ENCODE measurements at places on chromosomes 7 and 10. TPM values are rescaled to one million over a fixed set of nuclear protein-coding genes. Genes with fewer than 3 reads are reported as not detected.

FAM221A gene
- 4.0 TPM for total RNA-seq

DENND10 gene
- total RNA-seq, result 23.0 TPM

GRIFIN gene
- not detected for total RNA-seq

NKX1-2 gene
- not detected for total RNA-seq

CLRN3 gene
- not detected for total RNA-seq

FAM25A gene
- not detected for total RNA-seq

FAM241B gene
- 4.2 TPM for total RNA-seq

LRMDA gene
- 7.9 TPM for total RNA-seq

RADIL gene
- total RNA-seq, result 11.4 TPM

OR6V1 gene
- total RNA-seq, result not detected

FFAR4 gene
- not detected for total RNA-seq

GPR146 gene
- total RNA-seq, result 13.6 TPM

CABCOCO1 gene
- 1.4 TPM for total RNA-seq

DNA sequence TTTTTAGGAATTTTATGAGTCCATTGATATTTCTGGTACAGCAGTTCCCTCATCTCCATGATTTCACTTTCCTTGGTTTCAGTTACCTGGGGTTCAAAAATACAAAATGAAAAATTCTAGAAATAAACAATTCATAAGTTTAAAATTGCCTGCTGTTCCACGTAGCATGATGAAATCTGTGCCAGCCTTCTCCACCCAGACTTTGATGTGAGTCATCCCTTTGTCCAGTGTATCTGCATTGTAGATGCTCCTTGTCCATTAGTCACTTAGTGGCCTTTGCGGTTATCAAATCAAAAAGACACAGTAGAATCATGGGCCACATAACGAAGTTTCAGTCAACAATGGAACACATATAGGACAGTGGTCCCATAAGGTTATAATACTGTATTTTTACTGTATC lies 286.9 kb downstream of the PTEN start:
- ATAC-seq, result no peak

GRCh38 chr10:44422570-44423101 lies 37.7 kb upstream of the CXCL12 start:
- no peak for ATAC-seq

DNA sequence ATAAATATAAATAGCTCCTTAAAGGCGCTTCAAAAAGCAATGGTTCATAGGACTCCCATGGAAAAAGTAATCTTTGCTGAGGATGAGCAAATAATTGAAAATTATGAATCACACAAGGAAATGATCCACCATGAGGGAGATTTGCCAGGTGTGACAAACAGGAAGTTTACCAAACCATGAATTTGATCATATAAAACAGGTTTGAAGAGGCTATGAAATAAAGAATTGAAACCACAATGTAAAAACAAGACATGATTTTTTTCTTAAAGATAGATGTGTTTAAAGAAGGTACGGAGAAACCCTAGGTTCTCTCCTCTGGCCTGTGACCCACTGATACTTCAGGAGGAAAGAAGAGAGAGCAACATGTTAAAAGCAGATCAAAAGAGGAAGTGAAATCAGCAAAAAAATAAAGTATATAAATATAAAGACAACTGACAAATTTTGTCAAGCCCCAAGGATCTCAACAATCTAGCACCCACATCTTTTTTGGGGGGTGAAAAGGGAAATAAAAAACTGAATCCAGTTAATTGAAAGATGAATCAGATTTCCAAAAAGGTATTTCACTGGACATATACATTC lies 111.3 kb upstream of the ASAH2 start:
- ATAC-seq, result no peak

DNA sequence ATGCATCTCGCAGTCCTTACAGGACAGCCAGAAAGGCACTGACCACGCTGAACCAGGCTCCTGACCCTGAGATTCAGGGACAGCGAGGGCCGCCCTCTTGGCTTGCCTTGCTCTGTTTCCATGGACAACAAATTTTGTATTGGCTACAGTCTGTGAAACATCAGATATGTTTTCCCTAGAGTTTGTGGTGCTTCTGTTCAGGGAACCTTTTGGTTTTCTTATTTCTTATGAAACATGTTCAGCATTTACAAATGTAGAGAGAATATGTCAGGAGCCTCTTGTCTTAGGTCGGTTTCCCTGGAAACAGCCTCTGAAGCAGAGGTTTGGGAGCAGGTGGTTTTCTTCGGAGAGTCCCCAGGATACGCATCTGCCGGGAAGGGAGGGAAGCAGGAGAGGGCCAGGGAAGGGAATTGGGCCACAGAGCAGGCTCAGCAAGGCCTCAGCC lies 260.1 kb downstream of the CCDC3 start:
- ATAC-seq, result peak; percentile 82

- ATAC-seq, result no peak
Observed at GRCh38 chr10:123119081-123119480, 16.7 kb upstream of the HMX3 start.

DNA sequence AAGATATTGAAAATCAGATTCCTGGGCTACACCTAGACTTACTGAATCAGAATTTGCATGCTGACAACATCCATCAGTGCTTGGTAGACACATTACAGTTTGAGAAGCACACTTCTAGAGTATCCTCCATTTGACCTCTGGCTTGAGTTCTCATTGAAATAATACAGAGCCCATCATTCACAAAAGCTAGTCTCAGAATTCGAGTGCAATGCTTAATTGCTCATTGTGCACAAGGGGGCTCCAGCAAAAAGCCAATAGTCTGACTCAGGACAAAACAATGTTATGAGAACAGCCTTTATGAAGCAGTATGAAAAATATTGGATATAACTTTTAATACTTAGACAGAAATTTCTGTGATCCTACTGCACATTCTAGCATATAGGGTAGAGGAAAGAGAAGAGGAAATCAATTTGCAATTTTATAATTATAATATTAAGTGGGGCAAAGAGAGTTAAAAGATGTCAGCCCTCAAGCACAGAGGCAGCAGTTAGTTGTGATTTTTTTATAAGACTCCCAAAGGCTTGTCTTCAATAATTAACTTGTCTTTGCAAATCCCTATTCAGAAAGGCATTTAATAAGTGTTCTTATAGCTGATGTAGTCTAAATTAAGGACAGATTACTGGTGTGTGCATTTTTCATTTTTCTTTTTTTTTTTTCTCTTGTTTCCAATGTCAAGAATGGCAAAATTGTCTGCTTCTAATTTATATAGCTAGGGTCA lies 105.8 kb upstream of the ANK3 start:
- ATAC-seq, result no peak

DNA sequence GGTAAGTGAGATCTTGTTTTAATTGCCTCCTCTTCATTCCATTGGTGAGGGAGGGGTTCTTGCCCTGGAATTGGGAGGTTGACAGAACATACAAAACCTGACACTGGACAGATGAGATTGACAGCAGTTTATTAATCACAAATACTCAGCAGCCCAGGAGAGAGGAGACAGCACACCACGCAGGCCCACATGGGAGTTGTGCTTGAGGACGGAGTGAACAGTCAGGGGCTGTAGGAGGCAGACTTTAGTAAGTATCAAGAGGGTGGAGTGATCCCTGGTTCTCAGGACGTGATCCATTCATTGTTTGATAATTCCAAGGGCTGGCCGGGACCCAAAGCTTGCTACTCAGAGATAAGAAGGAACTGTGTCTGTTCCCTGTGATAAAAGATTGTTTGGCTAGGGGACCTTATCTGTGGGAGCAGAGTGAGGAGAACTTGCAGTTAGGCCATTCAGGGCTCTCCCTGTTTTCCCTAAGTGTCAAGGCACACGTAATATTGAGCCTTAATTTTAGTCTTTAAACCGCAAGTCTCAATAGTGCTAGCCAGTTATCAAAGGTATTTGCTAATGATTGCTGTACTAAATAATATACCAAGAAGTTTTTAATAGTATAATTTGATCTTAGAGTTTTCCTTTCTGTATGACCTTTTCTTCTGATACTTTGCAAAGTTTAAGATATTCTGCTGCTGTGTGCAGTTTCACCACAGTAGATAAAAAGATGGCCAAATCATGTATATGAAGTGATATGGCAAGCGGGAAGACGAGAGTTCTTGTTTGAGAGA lies 14.5 kb downstream of the CAPZA2 start:
- ATAC-seq, result no peak

- no peak for ATAC-seq
Observed at GRCh38 chr10:74332398-74332797, 181.4 kb downstream of the ADK start.

GRCh38 chr7:116888895-116889294 lies 26.5 kb downstream of the CAPZA2 start:
- ATAC-seq, result no peak

DNA sequence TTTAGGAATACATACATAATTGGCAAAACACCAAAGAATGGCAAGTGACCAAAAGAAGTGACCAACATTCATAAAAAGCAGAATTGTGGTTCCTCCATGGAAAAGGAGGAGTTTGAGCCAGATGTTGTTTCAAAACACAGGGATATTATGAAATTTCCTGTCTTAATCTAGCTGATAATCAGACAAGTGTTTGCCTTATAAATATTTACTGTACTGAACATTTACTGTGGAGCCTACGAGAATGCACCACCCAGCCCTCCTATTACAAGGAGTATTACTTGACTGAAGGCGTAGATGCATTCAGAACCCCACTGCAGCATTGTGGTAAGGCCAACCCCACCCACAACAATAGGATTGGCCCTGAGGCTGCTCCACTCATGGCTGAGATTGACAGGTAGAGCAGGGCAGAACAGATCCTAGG lies 118.9 kb downstream of the AKR1D1 start:
- no peak for ATAC-seq

DNA sequence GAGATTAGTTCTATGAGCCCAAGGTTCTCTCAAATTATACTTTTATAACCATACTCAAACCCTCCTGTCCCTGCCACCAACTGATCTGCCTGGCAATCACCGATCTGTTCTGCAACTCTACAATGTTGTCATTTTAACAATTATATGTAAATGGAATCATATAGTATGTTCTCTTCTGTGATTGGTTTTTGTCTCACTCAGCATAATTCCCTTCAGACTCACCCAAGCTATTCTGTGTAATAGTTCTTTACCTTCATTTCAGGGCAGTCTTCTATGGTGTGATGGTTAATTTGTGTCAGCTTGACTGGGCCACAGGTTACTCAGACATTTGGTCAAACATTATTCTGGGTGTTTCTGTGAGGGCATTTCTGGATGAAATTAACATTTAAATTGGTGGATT lies 181.9 kb upstream of the CXCL12 start:
- no peak for ATAC-seq

DNA sequence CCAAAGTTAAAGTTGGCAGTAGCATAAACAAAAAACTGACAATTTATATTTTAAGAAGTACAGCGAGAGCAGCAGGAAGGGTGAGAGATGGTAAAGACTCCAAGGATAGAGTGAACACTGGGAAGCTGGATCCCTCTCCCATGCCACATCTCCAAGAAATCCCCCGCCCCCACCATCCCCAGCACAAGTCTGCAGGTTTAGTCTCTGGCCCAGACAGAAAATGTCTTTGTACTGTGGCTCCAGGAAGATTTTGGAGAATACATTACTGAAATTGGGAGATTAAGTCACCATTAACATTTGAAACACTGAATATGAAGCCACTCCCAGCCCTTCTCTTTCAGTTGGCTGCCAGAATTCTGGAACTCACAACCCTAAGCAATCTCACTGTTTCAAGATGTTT lies 140.3 kb downstream of the MACC1 start:
- ATAC-seq, result no peak

- no peak for ATAC-seq
Observed at GRCh38 chr7:23449941-23450340, 20.4 kb downstream of the IGF2BP3 start.

- ATAC-seq, result no peak
Observed at GRCh38 chr10:72802763-72803505, 90.6 kb upstream of the OIT3 start.

- ATAC-seq, result no peak
Observed at GRCh38 chr7:24936121-24936824, 43.7 kb downstream of the OSBPL3 start.

DNA sequence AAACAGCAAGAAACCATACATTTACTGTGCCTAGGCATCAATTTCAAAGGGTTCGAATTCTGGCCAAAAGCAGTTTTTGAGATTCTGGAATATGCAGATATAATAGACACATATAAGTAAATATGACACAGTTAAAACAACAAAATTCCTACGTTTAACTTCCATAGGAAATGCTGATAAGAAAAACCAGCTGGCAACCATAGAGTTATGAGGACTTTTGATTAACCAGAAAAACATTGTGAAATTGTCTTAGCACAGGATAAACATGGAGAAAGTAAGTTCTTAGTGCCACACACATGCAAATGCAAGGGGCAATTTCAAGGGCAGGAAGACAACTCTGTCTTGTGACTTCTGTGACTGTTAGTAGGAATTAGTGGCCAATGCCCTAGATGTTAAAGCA lies 702.1 kb downstream of the TNS3 start:
- no peak for ATAC-seq

DNA sequence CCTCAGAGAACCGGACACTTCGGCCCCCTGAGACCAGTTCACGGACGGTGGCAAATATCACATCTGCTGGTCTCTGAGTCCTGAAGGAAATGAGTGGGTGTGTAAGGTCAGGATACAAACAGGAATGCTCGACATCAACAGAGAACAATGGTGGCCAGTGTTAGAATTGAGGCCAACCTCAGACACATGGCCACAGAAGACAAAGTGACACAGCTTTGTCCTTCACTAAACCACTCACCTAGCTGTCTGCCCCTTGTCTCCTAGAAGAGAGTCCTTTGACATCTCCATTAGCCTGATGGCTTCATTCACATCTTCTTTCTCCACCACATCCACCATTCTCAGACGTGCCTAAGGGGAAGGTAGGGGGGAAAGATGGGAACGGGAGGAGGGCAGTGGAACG lies 4.3 kb downstream of the COPS6 start:
- ATAC-seq, result no peak

GRCh38 chr10:74174521-74174920 lies 23.5 kb downstream of the ADK start:
- no peak for ATAC-seq

- no peak for ATAC-seq
Observed at GRCh38 chr7:34823650-34824258, 165.7 kb downstream of the NPSR1 start.

- no peak for ATAC-seq
Observed at GRCh38 chr10:1372212-1372611, 316.0 kb downstream of the WDR37 start.

DNA sequence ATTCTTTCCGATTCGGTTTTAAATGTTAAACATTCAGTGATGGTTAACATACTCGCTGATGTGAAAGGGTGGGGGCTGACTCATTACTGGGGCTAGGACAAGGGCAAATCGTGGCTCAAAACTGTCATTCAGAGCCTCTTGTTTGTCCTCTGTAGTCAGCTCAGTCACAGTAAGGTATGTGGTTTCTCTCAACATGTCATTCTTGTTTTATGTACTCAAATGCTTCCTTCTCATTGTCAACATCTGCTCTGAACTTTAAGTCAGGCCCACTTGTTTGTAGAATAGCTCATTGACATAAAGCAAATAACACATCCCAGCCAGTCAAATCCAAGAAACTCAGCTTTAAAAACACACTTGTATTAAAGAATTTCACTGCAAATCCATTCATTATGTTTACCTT lies 7.3 kb downstream of the SLC16A9 start:
- ATAC-seq, result no peak

Measured in gastroesophageal sphincter (tissue), 4 donors.